ENCODE measurements at places on chromosomes 12 and 14. TPM values are rescaled to one million over a fixed set of nuclear protein-coding genes. Genes with fewer than 3 reads are reported as not detected.

TAS2R19 gene
- 3.4 TPM for total RNA-seq

NRXN3 gene
- not detected for total RNA-seq

ANKRD52 gene
- 73.8 TPM for total RNA-seq

DNA sequence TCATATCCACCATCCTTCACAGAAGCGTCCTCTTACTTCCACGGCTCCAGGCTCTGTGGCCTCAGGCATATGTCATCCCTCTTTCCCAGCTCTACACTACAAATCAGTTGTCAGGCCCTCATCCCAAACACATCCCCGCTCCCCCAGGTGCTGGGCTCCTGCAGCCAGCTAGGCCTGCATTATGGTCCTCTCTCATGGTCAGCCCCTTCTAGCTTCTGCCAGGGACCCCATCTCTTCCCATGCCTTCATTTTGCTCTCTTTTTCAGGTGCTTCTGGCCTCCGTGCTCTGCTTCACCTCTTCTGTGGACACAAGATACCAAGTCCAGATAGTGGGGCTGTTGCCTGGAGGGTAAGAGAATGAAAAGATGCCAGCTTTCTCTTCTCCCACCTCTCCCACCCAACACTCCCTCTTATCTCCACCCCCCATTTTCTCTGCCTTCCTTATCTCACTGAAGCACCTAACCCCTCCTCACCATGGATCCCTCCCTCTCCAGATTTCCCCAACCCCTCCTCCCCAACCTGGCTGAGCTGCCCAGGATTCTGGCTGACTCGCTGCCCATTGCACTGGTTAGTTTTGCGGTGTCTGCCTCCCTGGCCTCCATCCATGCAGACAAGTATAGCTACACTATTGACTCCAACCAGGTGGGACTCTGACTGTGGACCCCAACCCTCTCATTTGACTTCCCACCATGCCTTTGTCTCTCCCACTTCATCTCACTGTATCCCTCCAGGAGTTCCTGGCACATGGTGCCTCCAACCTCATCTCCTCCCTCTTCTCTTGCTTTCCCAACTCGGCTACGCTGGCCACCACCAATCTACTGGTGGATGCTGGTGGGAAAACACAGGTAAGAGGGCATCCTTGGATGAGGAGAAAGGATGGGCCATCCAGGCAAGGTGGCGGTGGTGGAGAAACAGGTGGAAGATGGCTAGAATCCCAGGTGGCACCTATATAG is 10.4 kb downstream of the B4GALNT1 start:
- no peak for DNase-seq
- no peak overlapping the region for H3K27ac ChIP-seq
- peaks cover 69% of the 10 kb centered on the region for H3K27me3 ChIP-seq
- peaks cover 5% of the 10 kb centered on the region for H3K4me1 ChIP-seq
- H3K4me3 ChIP-seq, result no peak overlapping the region
- no peaks in the 10 kb centered on the region for H3K36me3 ChIP-seq

- peaks cover 18% of the 10 kb centered on the region for H3K4me1 ChIP-seq
- H3K27me3 ChIP-seq, result no peaks in the 10 kb centered on the region
- no peak overlapping the region for H3K27ac ChIP-seq
- H3K4me3 ChIP-seq, result no peak overlapping the region
- no peak for DNase-seq
Observed at GRCh38 chr12:53173085-53173715, 7.3 kb upstream of the ZNF740 start.

GRCh38 chr14:63055631-63056030 is 10.4 kb upstream of the KCNH5 start:
- H3K4me3 ChIP-seq, result no peak overlapping the region
- H3K4me1 ChIP-seq, result no peaks in the 10 kb centered on the region
- H3K27me3 ChIP-seq, result no peaks in the 10 kb centered on the region
- no peak overlapping the region for H3K27ac ChIP-seq
- no peak for DNase-seq

Measured in MCF 10A (cell line).